SK-N-DZ (cell line): ENCODE measurements at places on chromosomes 12 and 14.

DNA sequence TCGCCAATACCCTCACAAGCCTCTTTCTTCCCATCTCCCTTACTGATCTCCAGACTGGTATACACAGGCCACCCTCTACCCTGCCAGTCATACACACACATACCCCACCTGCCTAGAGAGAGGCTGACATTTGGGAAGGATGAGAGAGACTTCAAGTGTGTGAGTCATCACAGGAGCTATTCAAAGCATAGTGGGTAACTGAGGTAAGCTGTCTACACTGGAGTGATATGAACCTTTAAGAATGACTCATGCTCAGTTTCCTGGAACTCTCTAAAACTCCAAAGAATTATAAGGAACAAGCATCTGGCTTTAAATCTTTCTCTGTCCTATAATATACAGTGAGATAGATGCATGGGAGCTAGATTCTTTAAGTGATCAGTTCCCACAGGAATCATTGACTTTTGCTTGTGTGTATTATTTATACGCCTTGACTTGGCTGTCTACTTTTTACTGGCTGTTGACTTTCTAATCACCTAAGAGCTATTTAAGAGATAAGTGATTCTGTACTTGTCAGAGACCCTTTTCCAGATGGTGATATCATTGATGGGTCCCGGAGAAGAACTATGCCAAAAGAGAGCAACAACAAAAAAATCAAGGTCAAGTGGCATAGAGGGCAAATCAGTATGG lies 5.8 kb downstream of the IGF1 start:
- no peak for DNase-seq

DNA sequence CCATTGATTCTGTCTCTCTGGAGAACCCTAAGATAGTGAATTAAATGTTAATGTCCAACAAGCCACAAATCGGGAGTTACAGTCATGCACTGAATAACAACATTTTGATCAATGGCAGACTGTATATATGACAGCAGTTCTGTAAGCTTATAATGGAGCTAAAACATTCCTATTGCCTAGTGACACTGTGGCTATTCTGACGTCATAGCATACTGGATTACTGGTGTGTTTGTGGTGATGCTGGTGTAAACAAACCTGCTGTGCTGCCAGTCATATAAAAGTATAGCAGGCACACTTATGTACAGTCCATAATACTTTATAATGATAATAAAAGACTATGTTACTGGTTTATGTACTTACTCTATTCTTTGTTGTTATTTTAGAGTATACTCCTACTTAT lies 56.7 kb upstream of the BICD1 start:
- no peak for DNase-seq

- DNase-seq: no peak
Measured at GRCh38 chr14:58659846-58660245, 22.1 kb downstream of the DACT1 start.

DNA sequence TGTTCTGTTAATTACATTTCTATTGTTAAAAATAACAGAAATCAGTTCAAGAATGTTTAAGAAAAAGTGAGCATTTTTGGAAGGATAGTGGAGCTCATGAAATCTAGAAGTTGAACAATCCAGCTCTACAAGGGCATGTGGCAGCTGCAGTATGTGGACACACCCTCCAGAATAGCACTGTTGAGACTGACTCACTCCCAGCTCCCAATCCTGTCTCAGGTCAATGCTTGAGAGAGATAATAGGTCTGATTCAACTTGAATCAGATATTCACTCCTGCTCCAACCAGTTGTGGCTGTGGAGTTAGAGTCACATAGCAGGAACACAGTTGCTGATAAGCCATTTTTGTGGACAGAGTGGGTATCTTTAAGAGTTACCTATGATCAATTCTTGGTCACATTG lies 113.0 kb upstream of the NTF3 start:
- no peak for DNase-seq

DNA sequence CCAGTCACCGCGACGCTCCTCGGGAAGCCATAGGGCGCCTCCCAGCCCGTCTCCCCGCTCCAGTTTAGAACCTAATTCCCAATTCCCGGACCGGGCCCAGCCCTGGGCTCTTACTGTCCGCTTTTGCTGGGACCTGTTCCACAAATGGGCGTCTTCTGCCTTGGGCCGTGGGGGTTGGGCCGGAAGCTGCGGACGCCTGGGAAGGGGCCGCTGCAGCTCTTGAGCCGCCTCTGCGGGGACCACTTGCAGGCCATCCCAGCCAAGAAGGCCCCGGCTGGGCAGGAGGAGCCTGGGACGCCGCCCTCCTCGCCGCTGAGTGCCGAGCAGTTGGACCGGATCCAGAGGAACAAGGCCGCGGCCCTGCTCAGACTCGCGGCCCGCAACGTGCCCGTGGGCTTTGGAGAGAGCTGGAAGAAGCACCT lies 797 bp downstream of the UNG start:
- DNase-seq: no peak
